ENCODE measurements at places on chromosomes 6 and 20.
A peak's percentile ranks its signal among the peaks of the same experiment; 100 is the strongest.

DNA sequence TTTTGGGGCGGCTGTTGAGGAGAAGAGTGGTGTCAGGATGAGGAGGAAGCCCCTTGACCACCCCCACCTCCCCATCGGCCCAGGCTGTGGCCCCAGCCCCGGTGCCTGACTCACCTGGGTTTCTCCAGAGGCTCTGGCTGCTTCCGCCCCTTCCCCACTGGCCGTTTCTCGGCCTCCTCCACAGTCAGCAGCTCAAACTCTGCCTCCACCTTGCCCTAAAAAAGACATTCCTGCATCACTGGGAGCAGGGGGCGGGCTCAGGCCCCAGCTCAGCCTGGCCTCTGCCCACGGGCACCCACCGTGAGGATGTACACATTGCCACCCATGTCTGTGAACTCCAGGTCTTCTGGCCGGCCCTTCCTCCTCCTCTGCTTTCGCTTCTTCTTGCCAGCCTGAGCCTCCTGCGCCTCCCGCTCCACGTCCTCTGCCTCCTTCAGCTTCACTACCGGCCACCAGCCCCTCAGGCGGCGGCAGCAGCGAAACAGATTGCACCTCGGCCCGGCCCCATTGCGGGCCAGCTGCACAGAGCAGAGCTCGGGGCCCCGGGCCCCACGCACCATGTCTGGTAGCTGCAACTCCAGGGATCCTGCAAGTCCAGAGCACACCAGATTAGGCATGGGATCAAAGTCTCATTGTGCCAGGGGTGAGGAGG, 17.3 kb downstream of the ERGIC3 start:
- no peak for DNase-seq

GRCh38 chr6:135759831-135760230, 91.7 kb upstream of the PDE7B start:
- no peak for DNase-seq

- DNase-seq = no peak
Measured at GRCh38 chr6:11665604-11666326, 112.8 kb downstream of the ADTRP start.

DNA sequence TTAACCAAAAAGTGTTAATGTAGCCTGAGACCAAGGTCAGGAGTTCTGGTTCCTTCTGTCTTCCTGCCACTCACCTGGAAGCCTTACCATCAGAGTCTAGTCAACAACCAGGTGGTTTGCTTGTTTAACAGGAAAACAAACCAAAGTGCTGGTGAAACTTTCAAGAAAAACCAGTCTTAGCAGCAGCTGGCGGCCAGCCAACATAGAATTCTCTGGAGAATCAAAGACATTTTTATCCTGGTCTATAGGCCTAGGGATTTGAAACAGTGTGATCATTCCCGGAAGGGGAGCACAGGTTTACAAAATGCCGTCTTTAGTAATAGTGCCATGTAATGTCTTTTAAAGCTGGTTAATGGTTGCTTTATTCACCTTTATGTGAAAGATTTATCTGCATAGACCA, 146.6 kb upstream of the AKIRIN2 start:
- no peak for DNase-seq

- peak; percentile 39 for DNase-seq
Measured at GRCh38 chr6:159169557-159170332, 545 bp downstream of the FNDC1 start.

DNA sequence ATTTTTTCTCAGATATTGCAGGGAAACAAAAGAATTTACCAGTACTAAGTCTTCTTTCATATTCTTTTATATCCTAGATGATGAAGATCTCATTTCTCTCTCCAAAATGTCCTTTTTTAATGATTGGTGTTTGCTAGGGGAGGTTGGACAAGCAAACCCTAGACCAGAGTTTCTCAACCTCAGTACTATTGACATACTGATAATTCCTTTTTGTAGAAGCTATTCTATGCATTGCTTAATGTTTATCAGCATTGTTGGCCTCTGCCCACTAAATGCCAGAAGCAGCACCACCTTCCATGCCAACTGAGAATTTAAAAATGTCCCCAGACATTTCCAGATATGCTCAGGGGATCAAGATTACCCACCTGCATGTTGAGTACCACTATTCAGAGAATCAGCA, 14.4 kb upstream of the TFAP2B start:
- DNase-seq = no peak

DNA sequence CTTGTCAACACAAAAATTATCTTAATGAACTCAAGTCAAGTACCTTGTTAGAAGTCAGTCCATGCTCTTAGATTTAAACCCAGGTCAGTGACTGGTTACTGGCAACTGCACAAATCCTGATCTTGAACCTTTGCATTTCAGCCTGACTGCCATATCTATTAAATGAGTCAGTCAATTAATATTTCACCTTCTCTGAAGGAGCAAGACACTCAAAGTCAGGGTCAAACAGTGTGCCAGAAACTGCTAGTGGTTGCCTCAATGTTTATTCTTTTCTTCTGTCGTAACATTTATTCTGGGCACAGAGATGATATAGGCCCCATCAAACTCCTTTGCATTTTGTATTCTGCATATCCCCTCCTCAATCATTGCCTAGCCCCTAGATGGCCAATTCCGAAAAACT, 193.9 kb upstream of the MOCS1 start:
- no peak for DNase-seq

- DNase-seq = no peak
Measured at GRCh38 chr20:50710492-50711063, 19.2 kb upstream of the RIPOR3 start.

DNA sequence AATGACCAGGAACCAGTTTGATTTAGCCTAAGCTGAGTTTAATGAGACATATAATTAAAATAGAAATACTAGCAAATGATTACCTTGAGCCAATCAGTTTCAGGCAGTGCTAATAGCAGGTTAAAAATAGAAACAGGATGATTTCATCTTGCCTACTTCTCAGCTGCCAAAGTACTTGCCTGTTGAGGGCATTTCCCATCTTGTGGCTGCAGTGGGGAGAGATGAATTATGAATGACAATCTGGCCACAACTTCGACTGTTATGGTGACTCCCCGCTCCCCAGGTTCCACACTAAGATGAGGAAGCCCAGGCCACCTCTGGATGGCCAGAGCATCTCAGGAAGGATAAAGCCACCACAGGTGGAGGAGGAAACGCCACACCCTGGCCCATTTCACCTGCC, 31.3 kb downstream of the MBOAT1 start:
- DNase-seq = no peak

DNA sequence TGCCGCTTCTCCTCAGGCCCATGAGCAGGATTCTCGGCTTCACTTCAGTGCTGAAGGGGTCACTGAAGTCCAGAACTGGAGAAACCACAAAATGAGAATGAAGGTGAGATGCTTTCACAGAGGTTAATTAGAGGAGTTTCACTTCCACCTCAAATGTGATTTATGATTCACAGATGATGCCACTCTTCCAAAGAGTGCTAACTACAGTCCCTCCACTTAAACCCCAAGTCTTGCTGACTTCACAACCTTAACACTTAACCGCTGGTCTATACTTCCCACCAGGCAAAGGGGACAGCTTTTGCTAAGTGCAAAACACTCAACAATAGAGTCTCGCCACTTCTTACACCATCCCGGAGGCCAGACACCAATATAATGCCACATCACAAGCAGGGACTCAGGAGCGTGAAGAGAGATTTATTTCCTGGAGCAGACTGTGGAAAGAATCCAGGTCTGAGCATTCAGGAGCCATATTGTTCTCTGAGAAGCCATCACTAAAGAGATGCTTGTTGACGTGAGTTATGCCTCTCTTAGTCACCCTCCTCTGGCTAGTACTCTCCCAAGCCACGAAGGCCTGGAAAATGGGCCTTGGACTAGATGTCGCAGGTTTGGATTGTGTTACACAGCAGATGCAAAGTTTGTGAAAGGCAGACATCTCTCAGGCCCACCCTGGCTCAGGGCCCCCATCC, 24.4 kb downstream of the RRAGD start:
- no peak for DNase-seq

DNA sequence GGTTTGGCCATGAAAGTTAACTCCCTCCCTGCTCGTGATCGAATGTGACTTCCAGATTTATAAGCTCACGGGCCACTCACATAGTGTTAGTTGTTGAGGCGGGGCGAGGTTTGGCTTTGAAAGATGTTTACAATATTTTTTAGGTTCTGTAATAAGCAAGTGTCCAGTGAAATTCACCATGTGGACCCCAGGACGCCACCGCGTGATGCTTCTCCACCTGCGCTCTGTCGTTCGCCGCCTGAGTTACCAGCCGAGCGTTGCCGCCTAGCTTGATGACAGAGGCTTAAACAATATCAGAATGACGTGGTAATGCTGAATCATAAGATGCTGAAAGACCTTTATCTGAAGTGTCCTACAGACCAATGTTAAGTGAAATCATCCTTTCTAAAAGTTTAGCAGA, 241.0 kb downstream of the MYLK4 start:
- DNase-seq = no peak

- no peak for DNase-seq
Measured at GRCh38 chr6:73943930-73944652, 248.1 kb downstream of the CD109 start.

GRCh38 chr6:46637933-46638332, 14.7 kb downstream of the CYP39A1 start:
- no peak for DNase-seq

GRCh38 chr6:130517444-130517931, 151.7 kb downstream of the TMEM200A start:
- no peak for DNase-seq

- DNase-seq = no peak
Measured at GRCh38 chr6:29593199-29593855, 8.4 kb downstream of the OR2H2 start.

DNA sequence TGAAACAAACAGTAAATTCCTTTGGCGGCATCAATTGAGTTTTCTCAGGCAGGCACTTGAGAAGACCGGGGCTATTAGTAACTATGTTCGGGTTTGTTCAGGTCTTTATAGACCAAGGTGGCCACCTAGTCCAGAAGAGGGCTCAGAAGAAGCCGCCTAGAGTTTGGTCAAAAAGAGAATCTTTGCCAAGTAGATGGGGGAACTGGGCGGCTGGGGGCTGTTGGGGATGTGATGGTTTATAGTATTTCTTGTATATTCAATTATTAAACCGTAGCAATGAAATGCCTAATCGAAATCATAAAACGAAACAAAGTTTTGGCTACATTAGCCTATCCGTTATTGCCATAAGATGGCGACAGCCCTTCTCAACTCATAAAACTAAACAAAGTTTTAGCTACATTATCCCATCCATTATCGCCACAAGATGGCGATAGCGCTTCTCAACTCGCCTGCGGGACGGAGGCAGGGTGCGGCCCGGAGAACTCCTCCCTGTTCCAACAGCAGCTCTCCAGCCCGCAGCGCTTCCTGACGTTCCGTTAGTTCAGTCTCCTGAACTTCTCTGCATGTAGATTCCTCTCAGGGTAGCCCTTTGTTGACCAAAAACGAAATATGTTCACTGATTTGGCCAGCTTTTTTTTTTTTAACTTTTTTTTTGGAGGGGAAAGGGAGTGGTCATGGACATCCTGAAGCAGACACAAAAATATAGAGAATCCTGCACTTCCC, 120.5 kb upstream of the PRSS16 start:
- DNase-seq = peak; percentile 95

- no peak for DNase-seq
Measured at GRCh38 chr6:4717124-4717523, 59.1 kb upstream of the CDYL start.

- no peak for DNase-seq
Measured at GRCh38 chr6:7827142-7827541, 83.4 kb downstream of the TXNDC5 start.

DNA sequence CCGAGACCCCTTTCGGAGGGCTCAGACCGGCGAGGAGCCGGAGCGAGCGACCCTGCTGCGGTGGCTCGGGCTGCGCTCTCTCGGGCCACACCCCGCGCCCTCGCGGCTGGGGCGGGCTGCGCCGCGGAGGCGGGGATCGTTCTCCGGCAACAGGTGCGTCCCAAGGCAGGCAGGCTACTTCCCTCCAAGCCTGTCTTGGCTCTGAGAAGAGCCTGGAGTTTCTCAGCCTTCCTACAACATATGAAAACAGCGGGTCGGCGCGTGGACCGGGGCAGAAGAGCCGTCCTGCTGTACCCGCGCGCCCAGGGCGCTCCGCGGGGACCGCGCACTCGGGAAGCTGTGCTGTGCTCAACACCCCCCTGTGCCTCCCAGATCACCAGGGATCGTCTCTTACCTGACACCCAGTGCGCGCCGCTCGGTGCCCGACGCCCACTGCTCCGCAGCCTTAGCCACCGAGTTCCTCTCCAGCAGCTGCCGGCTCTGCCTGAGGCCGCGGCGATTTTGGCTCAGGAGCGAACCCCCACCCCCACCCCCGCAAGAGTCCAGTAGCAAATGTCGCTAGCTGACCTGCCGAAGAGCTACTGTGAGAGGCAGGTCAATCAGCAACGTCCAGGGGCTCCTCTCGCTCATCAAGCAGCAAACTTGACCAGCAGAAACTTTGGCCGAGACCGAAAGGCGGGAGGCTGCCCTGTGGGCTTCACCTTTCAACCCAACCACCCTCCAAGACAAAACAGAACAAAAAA, 3.7 kb upstream of the OLIG3 start:
- DNase-seq = no peak

DNA sequence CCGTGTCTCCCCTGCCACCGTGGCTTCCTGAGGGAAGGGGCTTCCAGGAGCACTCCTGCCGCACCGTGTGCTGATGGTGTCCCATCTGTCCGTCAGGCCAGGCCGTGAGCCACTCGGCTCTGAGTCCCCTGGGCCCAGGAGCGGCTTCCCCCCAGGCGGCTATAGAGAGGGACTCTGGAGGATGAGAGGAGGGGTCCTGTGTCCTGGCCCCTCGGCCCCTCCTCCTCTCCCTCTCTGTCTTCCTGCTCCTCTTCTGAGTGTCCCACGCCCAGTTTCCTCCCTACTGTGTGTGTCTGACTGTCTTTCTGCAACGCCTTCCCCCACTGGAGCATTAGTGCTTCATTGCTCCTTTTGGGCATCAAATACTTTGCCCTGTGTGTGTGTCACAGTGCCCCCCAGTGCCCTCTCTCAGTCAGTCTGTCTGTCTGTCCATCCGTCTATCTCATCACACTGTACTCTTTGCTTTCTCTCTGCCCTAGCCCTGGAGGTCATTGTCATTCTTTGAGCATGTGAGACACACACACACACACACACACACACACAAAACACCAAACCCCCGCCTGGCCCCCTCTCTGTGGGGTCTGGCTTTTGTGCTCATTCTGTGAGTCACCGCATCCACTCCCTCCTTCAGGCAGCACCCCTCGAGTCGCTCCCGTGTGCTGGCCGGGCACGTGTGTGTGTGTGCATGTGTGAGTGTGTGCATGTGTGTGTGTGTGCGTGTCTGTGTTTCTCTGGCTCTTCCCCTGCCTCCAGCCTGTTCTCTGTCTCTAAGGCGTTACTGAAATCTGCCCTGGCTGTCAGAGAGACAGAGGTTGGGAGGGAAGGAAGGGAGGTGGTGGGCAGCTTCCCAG, 71.9 kb downstream of the SRC start:
- DNase-seq = no peak

GRCh38 chr6:123668965-123669591, 32.3 kb upstream of the TRDN start:
- DNase-seq = no peak

DNA sequence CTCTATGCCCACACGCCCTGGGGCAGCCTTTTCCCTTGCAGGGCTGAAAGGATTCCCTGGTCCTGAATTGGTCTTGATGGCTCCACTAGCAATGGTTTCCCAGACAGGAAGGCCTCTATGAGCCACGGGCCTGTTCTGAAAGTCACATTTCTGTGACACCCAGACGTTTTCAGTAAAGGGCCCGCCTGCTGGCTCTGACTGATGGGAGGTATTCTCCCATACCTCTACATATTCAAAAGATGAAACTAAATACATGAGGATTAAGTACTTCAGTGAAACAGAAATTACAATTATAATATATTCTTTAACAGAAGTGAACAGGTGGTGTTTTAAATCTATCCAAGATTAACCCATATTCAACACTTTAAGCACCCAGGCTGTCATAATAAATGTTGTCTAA, 629.8 kb downstream of the CDH26 start:
- DNase-seq = no peak

- no peak for DNase-seq
Measured at GRCh38 chr20:33015114-33015484, 7.6 kb downstream of the BPIFB2 start.

All from KBM-7 (cell line).